Hematopoietic multipotent progenitor cell treated with erythropoietin and hydrocortisone succinate and interleukin-3 and kit ligand, for 4 days (in vitro differentiated cells): ENCODE measurements at places on chromosomes 13 and 19.

- peak; percentile 36 for DNase-seq
Observed at GRCh38 chr19:40673397-40673796, 17.1 kb downstream of the NUMBL start.

DNA sequence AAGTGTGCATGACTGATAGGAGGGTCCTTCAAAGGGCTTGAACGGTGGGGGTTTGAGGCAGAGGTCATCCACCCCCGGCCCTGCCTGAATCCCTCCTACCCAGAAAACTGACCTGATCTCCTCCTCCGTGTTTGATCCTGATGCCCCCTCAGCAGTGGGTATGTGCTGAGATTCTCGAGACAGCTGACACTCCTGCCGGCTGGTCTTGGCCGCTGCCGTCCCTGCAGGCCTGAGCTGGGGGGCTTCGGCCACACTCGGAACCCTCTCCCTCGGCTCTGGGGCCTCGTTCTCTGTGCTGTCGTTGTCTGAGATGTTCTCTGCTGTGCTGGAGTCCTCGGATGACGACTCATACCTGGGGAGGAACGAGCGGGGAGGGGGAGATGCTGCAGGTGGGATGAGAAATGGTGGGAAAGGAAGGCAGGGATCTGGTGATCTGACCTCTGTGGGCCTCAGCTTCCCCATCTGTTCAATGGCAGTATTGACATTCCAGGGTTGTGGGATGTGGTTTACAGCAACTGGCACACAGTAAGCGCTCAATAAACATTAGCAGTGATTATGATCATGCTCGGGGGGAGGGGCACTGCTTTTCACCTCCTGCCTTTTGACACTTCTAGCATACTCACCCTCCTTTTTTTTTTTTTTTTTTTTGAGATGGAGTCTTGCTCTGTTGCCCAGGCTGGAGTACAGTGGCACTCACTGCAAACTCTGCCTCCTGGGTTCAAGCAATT lies 20.7 kb downstream of the KANK2 start:
- DNase-seq, result no peak

DNA sequence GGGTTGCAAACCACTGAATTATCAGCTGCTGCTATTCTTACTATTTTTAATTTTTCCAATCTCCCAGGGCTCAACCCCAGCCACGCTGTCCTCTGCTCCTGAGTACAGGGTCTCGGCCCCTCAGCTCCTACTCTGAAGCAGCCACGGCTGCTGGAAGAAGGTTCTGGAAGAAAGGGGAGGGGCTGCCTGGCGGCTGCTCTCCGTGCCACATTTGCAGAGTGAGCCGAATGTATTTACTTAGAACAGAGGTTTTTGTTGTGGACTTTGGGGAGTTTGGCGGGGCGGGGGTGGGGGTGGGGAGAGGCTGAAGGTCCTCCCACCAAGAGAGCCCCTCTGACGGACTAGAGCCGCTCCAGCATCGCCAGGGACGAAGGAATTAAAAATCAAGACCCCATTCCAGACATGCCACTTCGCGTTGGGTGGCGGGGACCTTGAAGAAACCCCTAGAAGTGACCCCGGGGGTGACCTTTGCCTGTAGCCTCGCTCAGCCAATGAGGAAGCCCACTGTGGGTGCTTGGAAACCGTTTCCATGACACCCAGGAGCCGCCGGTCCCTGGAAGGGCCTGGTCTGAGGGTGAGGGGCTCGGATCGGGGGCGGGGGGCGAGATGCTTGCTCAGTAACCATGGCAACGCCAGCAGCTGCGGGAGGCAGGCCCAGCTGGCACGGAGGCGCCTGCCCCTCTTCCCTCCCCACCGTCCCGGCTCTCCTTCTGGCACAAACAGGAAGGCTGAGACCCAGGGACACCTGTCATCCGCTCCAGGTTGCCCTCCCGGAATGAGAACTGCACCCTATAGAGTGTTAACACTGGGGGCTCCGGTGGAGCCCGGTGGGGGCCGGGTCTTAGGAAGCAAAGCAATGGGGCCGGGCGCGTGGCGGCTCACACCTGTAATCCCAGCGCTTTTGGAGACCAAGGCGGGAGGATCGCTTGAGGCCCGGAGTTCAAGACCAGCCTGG lies 54.2 kb upstream of the PTPRS start:
- DNase-seq, result no peak

DNA sequence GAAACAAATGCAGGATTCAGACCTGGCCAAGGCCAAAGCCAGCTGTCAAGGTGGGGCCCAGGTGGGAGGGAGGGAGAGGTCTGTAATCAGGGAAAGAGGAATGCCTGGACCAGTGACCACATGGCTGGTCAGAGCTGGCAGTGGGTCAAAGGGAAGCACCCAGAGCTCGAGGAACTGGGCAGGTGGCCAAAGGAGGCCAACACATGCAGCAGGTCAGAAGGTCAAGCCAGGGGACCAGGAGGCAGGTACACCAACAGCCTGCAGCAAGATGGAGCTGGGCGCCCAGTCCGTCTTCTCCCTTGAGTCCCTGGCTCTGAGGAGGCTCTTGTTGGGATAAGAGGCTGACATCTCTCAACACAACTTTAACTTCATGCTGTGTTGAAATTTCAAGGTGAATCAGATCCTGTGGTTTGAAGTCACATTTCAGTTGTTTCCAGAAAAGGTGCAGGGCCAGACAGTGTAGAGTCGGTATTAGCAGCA lies 17.1 kb downstream of the GPATCH1 start:
- DNase-seq, result no peak
